ENCODE measurements at places on chromosomes 4 and X. TPM values are rescaled to one million over a fixed set of nuclear protein-coding genes. Genes with fewer than 3 reads are reported as not detected.

GRCh38 chrX:22053481-22053880, 21.4 kb downstream of the PHEX start:
- H3K4me3 ChIP-seq: no peak overlapping the region
- H3K36me3 ChIP-seq: no peaks in the 10 kb centered on the region
- H3K27me3 ChIP-seq: no peaks in the 10 kb centered on the region
- H3K4me1 ChIP-seq: no peaks in the 10 kb centered on the region
- DNase-seq: no peak

DNA sequence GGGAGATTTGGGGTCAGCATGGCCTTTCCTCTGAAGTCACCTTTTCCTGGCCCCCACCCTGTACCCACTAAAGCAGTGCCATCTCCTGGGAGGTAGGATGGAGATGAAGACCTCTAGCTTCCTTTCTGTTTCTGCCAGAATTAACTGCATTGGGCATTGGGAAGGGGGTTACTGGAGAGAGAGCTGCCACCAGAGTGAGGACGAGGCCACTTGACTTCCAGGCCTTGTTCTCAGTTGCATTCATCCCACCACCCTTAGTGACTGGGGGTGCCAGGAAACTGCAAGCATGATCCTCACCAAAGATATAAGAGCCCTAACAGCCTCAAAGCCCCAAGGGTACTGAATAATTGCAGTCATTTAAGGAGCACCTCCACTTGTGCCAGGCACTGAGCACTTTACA, 15.8 kb downstream of the SASH3 start:
- no peaks in the 10 kb centered on the region for H3K27me3 ChIP-seq
- no peak for DNase-seq
- H3K36me3 ChIP-seq: no peaks in the 10 kb centered on the region
- H3K27ac ChIP-seq: no peak overlapping the region

GRCh38 chr4:147773261-147774184, 41.6 kb downstream of the ARHGAP10 start:
- no peak overlapping the region for H3K4me3 ChIP-seq
- no peaks in the 10 kb centered on the region for H3K36me3 ChIP-seq
- H3K27ac ChIP-seq: no peak overlapping the region

DNA sequence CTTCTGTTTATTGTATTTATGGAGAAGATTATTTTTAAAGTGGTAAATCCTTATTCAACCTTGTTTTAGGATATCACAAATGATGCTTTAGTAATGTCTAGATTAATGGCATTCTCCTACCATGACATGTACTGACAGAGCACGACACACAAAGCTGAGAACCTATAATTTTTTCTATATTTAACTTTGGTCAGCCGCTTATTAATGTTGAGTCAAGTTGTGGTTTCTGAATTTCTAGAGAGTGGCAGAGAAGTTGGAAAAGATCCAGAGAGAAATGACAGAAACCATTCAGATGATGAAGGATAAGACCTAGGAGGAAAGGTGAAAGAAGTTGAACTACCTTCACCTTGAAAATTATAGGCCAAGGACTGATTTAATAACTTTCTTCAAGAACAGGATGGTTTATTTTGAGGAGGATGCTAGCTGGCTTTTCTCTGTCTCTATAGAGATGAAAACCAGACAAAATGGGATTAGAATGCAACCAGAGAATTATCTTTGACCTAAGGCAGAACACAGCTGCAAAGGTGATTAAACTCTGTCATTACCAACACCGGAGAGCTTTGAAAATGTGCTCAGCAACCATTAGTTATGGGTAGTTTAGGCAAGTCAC, 62.6 kb upstream of the TSPAN5 start:
- H3K27ac ChIP-seq: no peak overlapping the region
- no peak overlapping the region for H3K4me3 ChIP-seq
- no peaks in the 10 kb centered on the region for H3K36me3 ChIP-seq
- no peaks in the 10 kb centered on the region for H3K27me3 ChIP-seq

Gene SPANXD
- not detected for total RNA-seq

Gene NEUROG2
- total RNA-seq: not detected

Gene PNCK
- not detected for total RNA-seq

Gene NUDT10
- total RNA-seq: not detected

All from HepG2 (cell line).